Right lobe of liver (tissue), 6 donors: ENCODE measurements at places on chromosomes 16 and 17. TPM values are rescaled to one million over a fixed set of nuclear protein-coding genes. Genes with fewer than 3 reads are reported as not detected.

- no peak for DNase-seq
- no peak overlapping the region for H3K4me3 ChIP-seq
- no peaks in the 10 kb centered on the region for H3K4me1 ChIP-seq
- H3K27ac ChIP-seq: no peak overlapping the region
- H3K27me3 ChIP-seq: no peaks in the 10 kb centered on the region
Measured at GRCh38 chr17:49333804-49334203, 28.2 kb downstream of the ZNF652 start.

GRCh38 chr16:64696866-64697265 is 425.0 kb downstream of the CDH11 start:
- DNase-seq: no peak
- no peak overlapping the region for H3K4me3 ChIP-seq
- no peaks in the 10 kb centered on the region for H3K36me3 ChIP-seq
- no peaks in the 10 kb centered on the region for H3K4me1 ChIP-seq
- H3K27me3 ChIP-seq: no peaks in the 10 kb centered on the region

- H3K4me1 ChIP-seq: no peaks in the 10 kb centered on the region
- H3K36me3 ChIP-seq: peaks cover 5% of the 10 kb centered on the region
- no peak for DNase-seq
- no peak overlapping the region for H3K4me3 ChIP-seq
Measured at GRCh38 chr16:23482778-23483177, 27.5 kb downstream of the GGA2 start.

GRCh38 chr17:76008630-76009425 is 8.2 kb downstream of the CDK3 start:
- peaks cover 11% of the 10 kb centered on the region for H3K4me1 ChIP-seq
- H3K27me3 ChIP-seq: no peaks in the 10 kb centered on the region
- no peak overlapping the region for H3K27ac ChIP-seq
- no peak for DNase-seq
- H3K36me3 ChIP-seq: no peaks in the 10 kb centered on the region

The CCL1 gene
- total RNA-seq: not detected

The ZNF48 gene
- total RNA-seq: 4.3 TPM
